Inflammatory macrophage treated with lipopolysaccharide for 4 hours (primary cell): ENCODE measurements at places on chromosomes 4 and X.

DNA sequence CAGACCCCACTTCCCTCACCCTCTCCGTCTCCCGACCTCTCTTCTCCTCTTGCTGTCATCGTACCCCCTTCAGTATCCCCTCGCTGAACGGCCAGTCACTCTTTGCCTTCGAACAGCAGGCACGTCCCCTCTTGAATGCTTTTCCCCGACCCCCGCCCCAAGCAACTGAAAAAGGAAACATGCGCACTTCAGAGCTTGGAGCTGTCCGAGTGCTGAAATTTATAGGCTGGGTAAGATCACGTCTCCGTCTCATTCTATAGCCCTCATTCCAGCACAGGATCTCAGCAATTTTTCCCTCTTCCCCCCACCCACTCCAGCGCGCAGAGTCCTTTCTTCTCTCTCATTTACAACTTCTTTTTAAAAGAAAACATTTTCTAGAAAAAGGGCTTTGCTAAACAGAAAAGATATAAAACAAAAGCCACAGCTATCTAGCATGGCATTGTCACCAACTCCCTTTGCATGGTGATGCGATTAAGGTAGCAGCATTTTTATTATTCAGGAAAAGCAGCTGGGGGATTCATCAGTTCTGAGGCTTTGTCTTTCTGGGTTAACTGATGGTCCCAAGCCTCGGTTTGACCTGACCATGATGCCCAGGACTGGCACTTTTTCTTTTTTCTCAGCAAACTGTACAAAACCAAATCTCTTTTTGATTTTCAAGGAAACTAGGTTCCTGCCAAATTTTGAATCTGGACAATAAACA is at the start of gene GLRA2:
GLRA2 (plus strand) TSS at position 247 of the 700 bp plus-strand sequence. CDS start 522 bp downstream, outside the sequence.
- DNase-seq: no peak

DNA sequence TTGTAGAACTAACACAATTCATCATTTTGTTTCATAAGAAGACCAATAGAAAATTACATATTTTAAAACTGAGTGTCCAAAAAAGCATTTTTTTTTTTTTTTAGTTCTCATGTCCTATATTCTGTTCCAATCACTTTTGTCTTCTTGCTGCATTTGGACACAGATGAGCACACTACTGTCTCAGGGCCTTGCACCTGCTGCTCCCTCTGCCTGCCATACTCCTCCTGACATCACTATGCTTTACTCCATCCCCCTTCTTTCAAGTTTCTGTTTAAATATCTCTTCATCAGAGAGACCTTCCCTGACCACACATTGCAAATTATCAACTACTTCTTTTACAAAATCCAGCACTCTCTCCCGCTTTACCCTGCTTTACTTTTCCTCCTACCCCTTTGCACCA is 230.7 kb upstream of the GK2 start:
- no peak for DNase-seq

- no peak for DNase-seq
These were observed 11.2 kb downstream of the ABLIM2 start for GRCh38 chr4:8147231-8147970.

- DNase-seq: no peak
These were observed 14.9 kb upstream of the MORC4 start for GRCh38 chrX:107014936-107015335.

- no peak for DNase-seq
These were observed 59.4 kb upstream of the C4orf54 start for GRCh38 chr4:99716996-99717395.

DNA sequence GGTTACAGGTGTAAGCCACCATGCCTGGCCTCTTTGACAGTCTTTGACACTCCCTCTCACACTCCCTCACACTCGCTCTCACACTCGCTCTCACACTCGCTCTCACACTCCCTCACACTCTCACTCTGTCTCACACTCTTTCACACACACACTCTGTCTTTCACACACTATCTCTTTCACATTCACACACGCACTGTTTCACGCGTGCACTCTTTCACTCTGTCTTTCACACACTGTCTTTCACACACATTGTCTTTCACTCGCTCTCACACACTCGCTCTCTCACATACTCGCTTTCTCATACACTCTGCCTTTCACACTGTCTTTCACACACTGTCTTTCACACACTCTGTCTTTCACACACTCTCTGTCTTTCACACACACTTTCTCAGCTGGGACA is 167.1 kb upstream of the CXCL13 start:
- no peak for DNase-seq

DNA sequence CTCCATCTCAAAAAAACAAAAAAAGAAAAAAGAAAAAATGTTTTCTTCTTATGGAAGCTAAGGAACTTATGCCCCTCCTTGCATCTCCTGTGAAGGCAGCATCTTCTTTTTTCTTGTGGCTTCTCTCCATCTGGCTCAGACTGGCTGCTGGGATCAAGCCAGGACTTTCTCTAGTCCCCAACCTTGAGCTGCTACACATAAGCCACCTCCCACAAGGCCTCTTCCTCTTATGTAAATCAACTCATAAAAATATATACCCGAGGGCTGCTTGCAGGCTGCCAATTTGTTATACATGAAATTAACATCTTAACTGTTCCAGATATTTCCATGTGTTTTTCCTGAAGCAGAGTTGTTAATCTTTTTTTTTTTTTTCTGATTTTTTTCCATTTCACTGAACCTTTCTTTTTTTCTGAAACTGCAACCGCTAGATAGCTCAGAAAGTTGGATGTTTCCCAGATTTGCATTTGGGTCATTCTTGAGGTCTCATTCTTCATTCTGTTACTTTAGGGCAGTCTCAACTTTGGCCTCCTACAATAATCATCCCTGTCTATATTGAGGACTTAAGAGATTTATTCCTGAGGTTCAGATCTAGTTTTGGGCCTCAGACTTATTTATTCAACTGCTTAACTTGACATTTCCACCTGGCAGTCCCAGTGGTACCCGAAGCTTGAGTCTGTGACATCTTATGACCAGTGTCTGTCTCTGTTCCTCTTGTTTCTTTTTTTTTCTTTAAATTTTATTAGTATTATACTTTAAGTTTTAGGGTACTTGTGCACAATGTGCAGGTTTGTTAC is 10.3 kb downstream of the SNX25 start:
- DNase-seq: no peak

GRCh38 chr4:5933116-5933515 is 40.2 kb upstream of the CRMP1 start:
- no peak for DNase-seq

- DNase-seq: no peak
These were observed 90.3 kb upstream of the CAMK2D start for GRCh38 chr4:113851816-113852215.

GRCh38 chr4:178309890-178310289 is 867.7 kb upstream of the AGA start:
- DNase-seq: no peak

DNA sequence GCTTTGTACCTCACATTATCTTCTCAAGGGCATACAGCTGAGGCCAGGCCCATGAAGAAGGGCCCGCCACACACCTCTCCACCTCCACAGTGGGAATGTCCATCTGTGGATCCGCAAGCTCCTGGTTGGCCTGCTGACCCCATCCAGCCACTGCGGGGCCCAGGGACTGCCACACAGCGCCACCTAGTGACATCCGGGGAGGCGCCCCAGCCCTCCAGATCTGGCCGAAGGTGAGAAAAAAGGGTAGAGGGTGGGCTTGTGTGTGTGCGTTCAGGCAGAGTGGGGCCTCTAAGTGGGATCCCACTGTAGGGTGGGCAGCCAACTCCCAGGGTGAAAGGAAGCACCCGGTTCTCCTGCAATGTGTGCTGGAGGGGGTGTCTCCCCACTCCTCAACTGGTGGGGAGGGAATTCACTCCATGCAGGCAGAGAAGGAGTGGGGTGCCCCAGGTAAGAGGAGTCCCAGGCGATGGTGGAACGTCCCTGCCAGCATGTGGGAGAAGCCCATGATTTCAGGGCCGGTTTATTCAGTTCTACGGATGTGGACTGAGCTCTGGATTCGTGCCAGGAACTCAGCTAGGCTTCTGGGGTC is 117.3 kb downstream of the ENPP6 start:
- DNase-seq: no peak

DNA sequence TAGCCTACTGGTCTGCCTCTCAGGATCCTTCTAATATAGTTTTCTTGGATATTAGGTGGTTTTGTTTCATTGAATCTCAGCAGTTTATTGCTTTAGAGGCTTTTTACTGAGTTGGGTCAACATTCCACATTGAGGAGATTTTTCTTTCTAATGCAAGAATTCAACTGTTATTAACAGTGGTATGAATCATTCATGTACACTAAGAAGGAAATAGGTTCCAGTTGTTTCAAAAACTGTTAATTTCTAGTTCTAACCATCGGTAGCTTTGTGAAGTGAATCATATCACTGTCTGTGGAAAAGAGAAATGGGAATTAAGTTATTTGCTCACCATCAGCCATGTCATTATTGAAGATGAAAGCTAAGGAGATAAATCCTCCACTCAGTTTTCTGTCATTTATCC is 331.5 kb downstream of the RPA4 start:
- no peak for DNase-seq

- DNase-seq: no peak
These were observed 37.5 kb upstream of the TMEM33 start for GRCh38 chr4:41897698-41898097.

DNA sequence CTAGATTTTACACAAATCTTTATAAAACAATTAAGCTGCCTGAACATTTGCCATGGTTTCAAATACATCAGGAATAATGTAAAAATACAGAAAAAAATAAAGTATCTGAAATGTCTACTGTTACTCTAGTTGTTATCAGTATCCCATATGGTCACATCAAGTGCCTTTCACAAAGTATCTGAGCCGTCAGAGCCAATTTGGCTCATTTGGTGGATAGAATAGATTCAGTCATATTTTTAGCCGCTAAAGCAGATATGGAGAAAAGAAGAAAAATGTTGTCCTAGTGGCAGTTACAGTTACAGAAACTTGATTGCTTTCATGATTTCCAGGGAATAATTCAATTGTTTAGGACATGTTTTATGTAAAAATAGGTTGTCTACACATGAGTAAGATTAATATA is 641.1 kb downstream of the RAPGEF2 start:
- DNase-seq: no peak

DNA sequence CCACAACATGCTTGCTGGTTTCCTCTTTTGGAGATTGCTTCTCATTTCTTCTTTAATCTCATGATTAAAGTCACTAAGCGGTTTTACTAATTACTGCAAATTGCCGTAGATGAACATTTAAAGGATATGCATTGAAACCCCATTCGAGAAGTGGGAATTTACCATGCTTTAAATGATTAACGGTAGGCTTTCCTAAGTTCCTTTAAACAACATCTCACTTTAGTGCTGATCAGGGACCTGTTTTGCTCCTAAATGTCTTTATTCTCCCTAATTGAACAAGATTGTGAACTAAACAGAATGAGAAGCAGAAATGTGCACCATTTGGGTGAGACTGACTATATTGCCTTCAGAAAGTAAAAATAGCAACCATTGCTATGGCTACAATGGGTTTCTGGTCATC is 430.3 kb downstream of the GALNTL6 start:
- DNase-seq: no peak

GRCh38 chrX:107429090-107429489 is 20.4 kb upstream of the FRMPD3 start:
- DNase-seq: peak; percentile 30

GRCh38 chr4:38164346-38164745 is 204.1 kb downstream of the PTTG2 start:
- DNase-seq: no peak

- no peak for DNase-seq
These were observed 1754.3 kb upstream of the AGA start for GRCh38 chr4:179196511-179196910.

DNA sequence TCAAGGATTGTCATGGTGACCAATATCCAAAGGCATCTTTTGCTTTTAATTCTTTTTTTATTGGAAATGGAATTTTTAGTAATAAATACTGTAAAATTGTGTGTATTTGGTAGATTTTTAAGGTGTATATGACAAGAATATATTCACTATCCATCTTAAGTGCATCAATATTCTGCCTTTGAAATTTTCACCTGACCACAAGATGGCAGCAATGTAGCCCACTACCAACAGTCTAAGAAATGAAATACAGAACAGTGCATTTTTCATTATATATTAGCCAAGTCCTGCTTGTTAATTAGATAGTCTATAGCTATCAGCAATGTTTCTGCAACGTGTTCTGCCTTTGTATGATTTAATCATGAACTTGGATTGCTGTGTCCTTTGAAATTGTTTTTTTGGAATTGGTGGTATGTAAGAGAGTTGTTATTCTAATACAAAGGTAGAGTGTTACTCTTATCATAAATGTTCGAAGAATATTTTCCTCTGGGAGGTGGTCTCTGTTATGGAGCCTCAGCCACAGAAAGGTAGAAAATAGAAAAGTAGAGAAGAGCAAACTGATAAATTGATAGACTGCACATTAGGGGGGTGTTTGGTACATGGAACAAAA is 38.2 kb downstream of the HPGDS start:
- DNase-seq: peak; percentile 18

GRCh38 chr4:54707406-54707805 is 49.6 kb downstream of the KIT start:
- no peak for DNase-seq

GRCh38 chr4:158540125-158540907 is 18.6 kb downstream of the RXFP1 start:
- DNase-seq: peak; percentile 75

GRCh38 chrX:23514082-23514481 is 153.2 kb upstream of the PRDX4 start:
- no peak for DNase-seq

GRCh38 chr4:7347981-7348380 is 86.7 kb downstream of the PSAPL1 start:
- DNase-seq: no peak
